ENCODE measurements at places on chromosomes 2 and 18. TPM values are rescaled to one million over a fixed set of nuclear protein-coding genes. Genes with fewer than 3 reads are reported as not detected.

DNA sequence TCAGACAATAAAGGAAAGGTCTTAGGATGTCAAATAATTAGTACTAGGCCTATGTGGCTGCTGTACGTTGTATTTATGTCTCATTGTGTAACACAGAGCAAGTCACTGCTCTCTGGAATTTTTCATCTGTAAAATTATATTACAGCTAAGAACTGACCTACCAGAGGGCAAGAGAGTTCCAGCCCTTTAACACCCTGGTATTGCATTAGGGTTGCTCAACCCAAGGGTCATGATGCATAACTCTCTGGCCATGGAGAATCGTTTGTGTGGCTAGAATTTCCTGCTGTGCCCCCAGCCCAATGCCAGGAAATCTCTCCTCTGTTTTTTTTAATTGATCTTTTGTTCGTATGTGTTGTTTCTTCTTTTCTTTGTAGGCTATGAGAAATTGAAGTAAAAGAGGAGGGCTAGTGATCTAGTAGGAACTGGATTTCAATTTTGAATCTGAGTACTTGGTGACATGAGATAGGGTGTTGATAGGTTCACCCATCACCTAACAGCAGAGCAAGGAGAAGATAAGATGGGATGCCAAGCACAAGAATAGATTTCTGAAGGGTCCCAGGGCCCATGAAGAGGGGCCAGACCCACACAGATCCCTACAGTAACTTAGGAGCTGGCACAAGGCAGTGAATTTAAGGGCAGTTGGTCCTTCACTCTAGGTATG lies 571.2 kb upstream of the TNP1 start:
- H3K4me1 ChIP-seq = peaks cover 54% of the 10 kb centered on the region
- H3K27ac ChIP-seq = peak overlapping the region; percentile 31
- DNase-seq = no peak
- no peaks in the 10 kb centered on the region for H3K27me3 ChIP-seq
- H3K4me3 ChIP-seq = no peak overlapping the region

DNA sequence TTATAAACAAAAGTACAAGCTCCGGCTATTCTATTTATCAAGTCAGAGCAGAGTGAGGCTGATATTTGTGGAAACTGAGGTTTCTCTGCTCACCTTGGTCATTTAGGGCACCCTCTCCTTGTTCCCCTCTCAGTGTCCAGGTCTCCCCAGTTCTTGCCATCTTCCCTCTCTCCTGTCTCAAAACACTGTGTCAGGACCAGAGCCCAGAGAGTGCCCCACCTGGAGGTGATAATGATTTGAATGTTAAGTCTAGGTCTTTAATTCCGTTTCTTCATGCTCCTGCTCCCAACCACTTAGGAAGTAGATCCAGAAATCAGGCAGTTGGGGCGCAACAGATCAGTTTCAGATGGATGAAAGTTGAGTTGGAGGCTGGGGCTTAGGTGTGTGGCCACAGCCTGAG lies 9.2 kb upstream of the ADCY3 start:
- no peaks in the 10 kb centered on the region for H3K4me1 ChIP-seq
- DNase-seq = no peak
- peaks cover 1% of the 10 kb centered on the region for H3K27me3 ChIP-seq
- H3K27ac ChIP-seq = no peak overlapping the region
- H3K4me3 ChIP-seq = no peak overlapping the region
- H3K36me3 ChIP-seq = no peaks in the 10 kb centered on the region

Gene TRIM43
- total RNA-seq = not detected

Gene RAB6C
- total RNA-seq = 0.16 TPM

- H3K27ac ChIP-seq = peak overlapping the region; percentile 15
- H3K27me3 ChIP-seq = no peaks in the 10 kb centered on the region
- peaks cover 64% of the 10 kb centered on the region for H3K4me1 ChIP-seq
- no peak overlapping the region for H3K4me3 ChIP-seq
- H3K36me3 ChIP-seq = no peaks in the 10 kb centered on the region
These were observed 110.7 kb downstream of the QPCT start for GRCh38 chr2:37454851-37455762.

DNA sequence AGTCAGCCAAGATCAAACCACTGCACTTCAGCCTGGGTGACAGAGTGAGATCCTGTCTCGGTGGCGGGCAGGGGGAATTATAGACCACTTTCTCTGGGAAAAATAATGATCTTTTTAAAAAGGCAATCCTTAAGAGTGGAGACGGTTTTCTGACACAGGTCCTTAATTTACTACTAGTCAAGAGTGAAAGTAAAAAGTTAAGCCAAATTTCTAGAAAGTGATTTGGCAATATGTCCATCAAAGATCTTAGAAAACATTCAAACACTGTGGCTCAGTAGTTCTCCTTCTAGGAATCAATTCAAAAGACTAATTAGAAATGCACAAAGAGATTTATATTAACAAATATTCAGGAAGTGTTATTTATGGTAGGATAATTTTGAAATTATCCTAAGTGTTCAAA lies 148.5 kb upstream of the DNMT3A start:
- no peak for DNase-seq
- no peaks in the 10 kb centered on the region for H3K27me3 ChIP-seq
- no peak overlapping the region for H3K27ac ChIP-seq
- no peak overlapping the region for H3K4me3 ChIP-seq
- peaks cover 14% of the 10 kb centered on the region for H3K4me1 ChIP-seq

GRCh38 chr18:35038881-35039491 lies 2.2 kb upstream of the MAPRE2 start:
- H3K4me3 ChIP-seq = no peak overlapping the region
- no peak for DNase-seq
- peaks cover 19% of the 10 kb centered on the region for H3K4me1 ChIP-seq
- H3K36me3 ChIP-seq = no peaks in the 10 kb centered on the region

Gene FTCDNL1
- total RNA-seq = 2.1 TPM

DNA sequence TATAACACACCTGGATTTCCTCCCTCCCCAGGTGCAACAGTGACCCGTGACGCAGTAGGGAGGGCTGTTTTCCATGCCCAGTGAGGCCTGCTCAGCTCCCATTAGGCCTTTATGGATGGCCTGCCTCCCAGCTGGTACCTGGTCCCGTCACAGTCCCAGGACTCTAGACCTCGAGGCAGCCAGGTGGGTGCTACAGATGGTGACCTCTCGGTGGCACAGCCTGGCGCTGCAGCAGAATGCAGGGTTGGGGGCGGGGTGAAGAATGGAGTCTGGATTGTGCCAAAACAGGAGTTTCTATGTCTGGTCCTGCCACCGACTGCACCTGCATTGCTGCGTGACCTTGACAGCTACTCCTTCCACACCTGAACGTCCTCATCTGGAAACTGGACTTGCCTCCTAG lies 18.0 kb upstream of the YWHAQ start:
- H3K27me3 ChIP-seq = no peaks in the 10 kb centered on the region
- no peak overlapping the region for H3K27ac ChIP-seq
- no peak overlapping the region for H3K4me3 ChIP-seq
- peaks cover 16% of the 10 kb centered on the region for H3K4me1 ChIP-seq

- peak overlapping the region; percentile 99 for H3K27ac ChIP-seq
- H3K36me3 ChIP-seq = no peaks in the 10 kb centered on the region
- H3K4me1 ChIP-seq = peaks cover 19% of the 10 kb centered on the region
- no peak for DNase-seq
- H3K27me3 ChIP-seq = no peaks in the 10 kb centered on the region
These were observed 894 bp upstream of the FARSB start for GRCh38 chr2:222656526-222657446.

- H3K36me3 ChIP-seq = peaks cover 18% of the 10 kb centered on the region
- no peaks in the 10 kb centered on the region for H3K27me3 ChIP-seq
- H3K27ac ChIP-seq = peak overlapping the region; percentile 13
- no peak for DNase-seq
These were observed 169.2 kb upstream of the LRRTM1 start for GRCh38 chr2:80473796-80474195.

- no peak overlapping the region for H3K27ac ChIP-seq
- no peak for DNase-seq
- no peak overlapping the region for H3K4me3 ChIP-seq
- no peaks in the 10 kb centered on the region for H3K27me3 ChIP-seq
These were observed 101.0 kb upstream of the SH3BP4 start for GRCh38 chr2:234850818-234851217.

Gene SKA1
- 5.0 TPM for total RNA-seq

Gene TNFRSF11A
- 0.38 TPM for total RNA-seq

Gene SERPINB4
- not detected for total RNA-seq

GRCh38 chr2:25666218-25666617 lies 7.2 kb downstream of the DTNB start:
- peaks cover 2% of the 10 kb centered on the region for H3K27me3 ChIP-seq
- no peak overlapping the region for H3K4me3 ChIP-seq
- no peak for DNase-seq
- peaks cover 12% of the 10 kb centered on the region for H3K4me1 ChIP-seq

GRCh38 chr18:13176847-13177246 lies 41.7 kb upstream of the LDLRAD4 start:
- no peak overlapping the region for H3K27ac ChIP-seq
- no peaks in the 10 kb centered on the region for H3K4me1 ChIP-seq
- no peaks in the 10 kb centered on the region for H3K27me3 ChIP-seq
- DNase-seq = no peak
- no peak overlapping the region for H3K4me3 ChIP-seq
- H3K36me3 ChIP-seq = no peaks in the 10 kb centered on the region

DNA sequence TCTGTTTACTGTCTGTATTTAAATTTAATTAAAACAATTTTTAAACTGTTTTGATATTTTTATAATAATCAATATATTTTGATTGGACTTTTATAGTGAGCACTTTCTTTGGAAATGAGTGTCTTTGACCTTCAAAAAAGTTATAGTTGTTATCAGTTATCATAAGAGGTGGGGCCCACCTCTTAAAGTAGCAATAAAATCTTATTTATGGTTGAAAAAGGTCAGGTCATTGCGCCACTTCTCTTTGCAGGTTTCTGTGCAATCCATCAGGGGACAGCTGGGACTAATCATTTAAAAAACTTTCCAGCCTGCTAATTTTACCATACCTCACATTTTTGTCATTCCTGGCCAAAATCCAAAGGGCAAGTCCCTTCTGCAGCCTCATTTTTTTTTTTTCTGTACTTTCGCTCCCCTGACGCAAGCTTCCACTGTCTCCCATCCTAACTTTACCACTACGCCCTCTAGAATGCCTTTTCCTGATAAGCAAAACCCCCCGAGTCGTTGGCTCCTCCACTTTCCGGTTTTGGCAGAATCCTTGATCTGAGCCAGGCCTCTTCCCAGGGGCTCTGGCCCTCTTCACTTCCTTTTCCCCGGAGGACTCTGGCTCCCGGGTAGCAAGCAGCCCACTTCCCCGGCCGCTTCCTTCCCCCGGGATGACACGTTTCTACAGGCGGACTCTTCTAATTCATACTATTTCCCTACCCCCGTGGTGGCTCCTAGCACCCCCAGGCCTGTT lies 1.1 kb upstream of the SEH1L start:
- no peaks in the 10 kb centered on the region for H3K36me3 ChIP-seq
- H3K27ac ChIP-seq = peak overlapping the region; percentile 99
- no peak for DNase-seq
- no peaks in the 10 kb centered on the region for H3K27me3 ChIP-seq
- H3K4me3 ChIP-seq = peak overlapping the region; percentile 85

Gene KYNU
- 0.20 TPM for total RNA-seq

DNA sequence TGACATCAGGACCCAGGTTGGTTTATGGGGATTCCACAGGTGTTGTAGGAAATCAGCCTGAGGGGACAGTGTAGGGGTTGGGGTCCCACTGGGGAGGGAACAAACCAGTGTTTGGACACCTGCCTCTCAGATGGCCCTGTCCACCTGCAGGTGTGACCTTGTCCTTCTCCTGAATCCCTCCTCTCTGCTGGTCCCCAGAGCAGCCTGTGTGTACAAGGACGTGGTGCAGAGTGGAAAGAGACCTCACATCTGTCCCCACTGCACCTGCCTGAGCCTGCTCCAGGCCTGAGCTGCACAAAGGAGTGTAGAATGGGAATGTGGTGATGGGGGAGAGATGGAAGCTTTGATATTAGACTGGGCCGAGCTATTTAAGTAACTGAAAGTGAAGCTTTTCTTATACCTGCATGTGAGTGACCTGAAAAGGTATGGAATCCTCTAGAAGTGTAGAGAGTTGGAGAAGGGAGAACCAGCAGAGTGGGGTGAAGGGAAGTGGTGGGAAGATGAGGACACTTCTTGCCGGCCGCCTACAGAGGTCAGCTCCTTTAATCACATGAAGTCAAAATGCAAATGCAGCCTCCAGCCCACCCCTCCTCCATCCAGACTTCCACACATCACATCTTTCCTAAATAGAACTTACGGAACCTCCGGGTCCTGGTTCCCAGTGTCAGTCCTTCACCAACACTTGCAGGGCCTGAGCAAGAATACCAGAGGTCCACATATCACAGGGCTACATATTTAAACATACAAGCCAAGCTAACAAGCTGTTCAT lies 89.3 kb upstream of the SMAD2 start:
- no peak overlapping the region for H3K4me3 ChIP-seq
- H3K36me3 ChIP-seq = peaks cover 2% of the 10 kb centered on the region
- peaks cover 35% of the 10 kb centered on the region for H3K4me1 ChIP-seq
- peaks cover 7% of the 10 kb centered on the region for H3K27me3 ChIP-seq
- DNase-seq = no peak

- DNase-seq = no peak
- no peaks in the 10 kb centered on the region for H3K36me3 ChIP-seq
- H3K27me3 ChIP-seq = no peaks in the 10 kb centered on the region
- H3K4me1 ChIP-seq = peaks cover 5% of the 10 kb centered on the region
These were observed 245.5 kb downstream of the MYCN start for GRCh38 chr2:16185801-16186272.
